ENCODE measurements at places on chromosomes 6 and 20.

DNA sequence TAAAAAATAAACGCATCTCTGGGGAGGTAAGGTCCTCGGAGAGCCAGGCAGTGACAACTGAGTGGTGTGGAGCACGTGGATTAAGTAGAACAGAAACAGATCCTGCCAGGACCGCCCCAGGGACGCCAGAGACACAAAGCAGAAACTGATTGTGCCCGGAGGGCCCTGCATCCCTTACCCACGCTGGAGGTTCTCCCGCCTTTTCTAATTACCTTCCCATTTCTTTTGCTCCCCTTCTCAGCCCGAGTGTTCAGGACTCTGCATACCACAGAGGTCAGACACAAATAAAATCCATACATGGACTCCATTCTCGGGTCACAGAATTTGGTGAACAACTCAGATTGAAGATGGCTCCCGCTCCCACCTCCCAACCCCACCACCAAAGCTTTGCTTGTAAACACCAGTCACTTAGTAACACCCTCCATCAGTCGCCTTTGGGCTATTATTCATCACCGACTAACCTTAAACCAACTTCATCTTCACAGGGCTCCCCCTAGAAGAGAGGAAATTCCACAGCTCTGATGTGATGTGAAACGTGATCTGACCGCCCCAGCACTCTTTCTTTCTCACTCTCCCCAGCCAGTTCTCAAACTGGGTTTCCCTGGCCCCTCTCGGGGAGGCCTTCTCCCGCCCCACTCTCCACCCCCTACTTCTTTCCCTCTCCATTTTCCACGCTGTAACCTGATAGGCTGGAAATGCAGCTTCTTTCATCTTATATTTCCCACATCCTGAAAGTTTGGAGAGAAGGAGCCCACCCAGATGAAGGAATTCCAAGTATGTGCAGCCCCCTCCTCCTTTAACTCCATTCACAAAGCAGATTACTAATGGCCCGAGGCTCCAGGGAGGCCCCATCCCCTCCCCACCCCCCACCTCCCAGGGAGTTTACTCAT is 32.5 kb upstream of the PIM1 start:
- no peak for DNase-seq

DNA sequence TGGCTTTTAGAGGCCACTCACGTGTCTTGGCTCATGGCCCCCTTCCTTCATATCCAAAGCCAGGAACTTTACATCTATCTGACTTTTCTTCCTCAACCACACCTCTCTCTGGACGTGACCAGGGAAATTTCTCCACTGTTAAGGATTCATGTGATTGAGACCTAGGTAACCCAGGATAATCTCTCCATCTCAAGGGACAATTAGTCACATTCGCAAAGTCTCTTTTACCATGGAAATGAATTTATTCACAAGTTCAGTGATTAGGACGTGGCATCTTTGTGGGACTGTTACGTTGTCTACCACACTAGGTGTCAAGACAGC is 227.5 kb upstream of the RAB32 start:
- no peak for DNase-seq

GRCh38 chr6:158038291-158039177 is 56.9 kb downstream of the SYNJ2 start:
- no peak for DNase-seq

DNA sequence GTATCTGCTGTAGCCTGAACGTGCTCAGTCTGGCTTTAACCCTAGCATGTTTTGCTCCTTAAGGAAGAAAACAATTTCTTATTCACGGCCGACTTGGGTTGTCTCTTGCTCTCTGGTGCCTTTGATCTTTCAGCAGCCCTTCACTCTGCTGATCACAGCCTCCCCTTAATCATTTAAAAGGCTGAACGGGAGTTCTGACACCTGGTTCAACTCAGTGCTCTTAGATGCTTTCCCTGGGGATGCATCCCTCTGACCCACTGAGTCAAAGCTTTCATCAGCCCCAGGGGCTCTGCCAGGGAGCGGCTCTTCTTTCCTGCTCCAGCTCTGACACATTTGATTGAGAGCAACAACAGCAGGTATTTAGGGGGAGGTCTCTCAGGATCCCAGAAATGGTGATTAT is 79.0 kb upstream of the FYN start:
- DNase-seq, result no peak

GRCh38 chr20:25314497-25315417 is 66.9 kb downstream of the PYGB start:
- DNase-seq, result no peak

GRCh38 chr6:7562769-7563168 is 21.3 kb downstream of the DSP start:
- DNase-seq, result no peak

- DNase-seq, result no peak
These were observed 40.9 kb downstream of the CDH22 start for GRCh38 chr20:46267108-46268105.

DNA sequence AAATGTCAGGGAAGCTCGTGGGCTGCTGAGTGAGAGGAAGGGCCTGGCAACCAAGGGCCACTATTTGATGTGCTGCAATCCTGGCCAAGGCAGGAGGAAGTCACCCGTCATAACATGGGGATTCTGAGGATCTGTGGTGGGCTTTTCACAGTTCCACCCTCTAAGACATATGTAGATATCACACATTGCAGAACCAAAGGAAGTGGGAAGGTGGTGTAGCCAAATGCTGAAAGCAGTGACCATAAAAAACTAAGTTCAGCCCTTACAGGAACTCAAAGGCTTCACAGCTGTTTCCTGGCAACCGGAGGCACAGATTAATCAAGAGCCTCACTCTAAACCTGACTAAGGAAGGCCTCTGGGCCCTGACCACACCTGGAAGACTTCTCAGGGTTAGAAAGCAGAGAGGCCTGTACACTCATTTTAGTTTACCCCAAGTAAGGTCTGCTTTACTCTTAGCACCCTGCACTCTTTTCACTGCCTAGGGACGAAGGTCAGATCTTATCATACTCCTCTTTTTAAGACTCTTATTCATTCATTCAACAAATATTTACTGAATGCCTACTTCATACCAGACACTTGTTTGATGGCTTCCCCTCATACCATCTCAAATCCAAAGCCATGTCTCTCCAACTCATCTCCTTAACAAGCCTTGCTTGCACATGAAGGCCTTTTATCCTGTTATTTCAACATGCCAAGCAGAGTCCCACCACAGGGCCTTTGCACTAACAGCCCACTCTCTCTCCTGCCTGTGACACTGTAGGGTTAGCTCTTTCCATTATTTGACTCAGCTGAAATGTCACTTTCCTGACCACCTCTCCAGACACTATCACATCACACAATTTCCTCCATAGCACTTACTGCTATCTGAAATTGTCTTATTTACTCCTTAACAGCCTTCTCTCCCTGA is 2.6 kb downstream of the UBE2V1 start:
- peak; percentile 83 for DNase-seq

GRCh38 chr6:115131709-115132490 is 789.1 kb upstream of the HS3ST5 start:
- no peak for DNase-seq

DNA sequence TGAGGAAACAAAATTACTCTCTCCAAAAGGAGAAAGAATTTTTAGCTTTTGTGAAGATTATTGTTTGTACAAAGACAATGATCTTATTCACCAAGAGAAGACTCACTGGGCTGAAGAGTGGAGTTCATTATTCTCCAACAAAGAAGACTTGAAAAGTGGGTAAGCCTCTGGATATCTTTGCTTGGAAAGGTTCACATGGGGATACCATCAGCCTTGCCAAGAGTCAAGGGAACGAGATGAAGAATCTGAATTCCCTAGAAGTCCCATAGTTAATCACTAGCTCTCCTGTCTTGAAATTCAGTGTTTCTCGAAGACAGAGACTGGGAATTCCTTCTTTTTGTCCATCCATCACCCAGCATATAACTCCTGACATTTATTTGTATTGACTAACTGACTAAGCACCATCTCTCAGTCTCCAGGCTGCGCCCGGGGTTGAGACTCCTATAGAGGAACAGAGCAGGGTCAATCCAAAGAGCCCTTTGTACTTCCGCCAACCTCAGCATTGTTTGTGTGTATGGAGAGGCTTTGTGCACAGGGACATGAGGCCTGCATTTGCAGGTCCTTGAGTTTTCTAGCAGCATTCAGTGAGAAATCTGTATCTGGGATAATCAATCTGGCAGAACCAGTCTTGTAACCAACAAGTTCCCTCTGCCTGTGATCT is 461.9 kb downstream of the KIF16B start:
- no peak for DNase-seq

DNA sequence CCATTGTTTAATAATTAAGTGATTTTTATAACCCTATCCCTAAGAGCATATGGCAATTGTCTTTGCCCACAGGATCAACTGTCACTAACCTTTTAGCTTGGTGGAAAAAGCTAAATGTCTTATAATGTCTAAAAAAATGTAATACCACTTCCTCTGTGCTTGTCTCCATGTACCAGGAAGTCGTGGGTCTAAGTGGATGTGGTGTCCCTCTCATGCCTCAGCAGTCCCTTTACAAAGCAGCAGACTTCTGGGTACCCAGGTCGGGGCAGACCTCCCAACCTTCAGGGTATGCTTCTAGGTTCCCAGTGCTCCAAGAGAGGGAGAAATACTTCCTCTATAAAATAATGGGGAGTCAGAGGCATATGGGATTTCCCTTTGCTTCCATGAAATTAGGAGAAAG is 74.7 kb downstream of the ZHX3 start:
- DNase-seq, result no peak

GRCh38 chr20:5146099-5146668 is 19.4 kb downstream of the CDS2 start:
- DNase-seq, result no peak

DNA sequence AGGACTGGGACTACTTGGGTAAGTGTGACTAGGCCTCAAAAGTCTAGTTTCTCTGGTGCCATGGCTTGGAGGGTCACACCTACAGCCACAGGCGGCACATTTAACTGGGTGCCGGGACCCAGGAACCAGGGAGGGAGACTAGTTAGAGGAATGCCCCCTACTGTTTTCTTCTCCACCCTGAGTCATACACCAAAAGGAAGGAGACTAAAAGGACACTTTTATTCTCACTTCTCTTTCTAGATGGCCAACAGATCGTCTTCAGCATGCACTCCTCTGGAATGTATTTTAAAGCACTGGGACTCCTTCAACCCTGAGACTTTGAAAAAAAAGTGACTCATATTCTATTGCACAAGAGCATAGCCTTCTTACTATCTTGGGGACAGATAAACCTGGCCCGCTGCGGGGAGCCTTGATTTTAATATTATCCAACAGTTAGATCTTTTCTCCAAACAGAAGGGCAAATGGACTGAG is 33.4 kb downstream of the PLN start:
- DNase-seq, result no peak

GRCh38 chr6:156420172-156420993 is 356.8 kb upstream of the ARID1B start:
- no peak for DNase-seq

- DNase-seq, result no peak
These were observed 501.1 kb downstream of the PTPRT start for GRCh38 chr20:42688576-42688975.

- DNase-seq, result no peak
These were observed 81.4 kb downstream of the SOBP start for GRCh38 chr6:107571354-107571753.

DNA sequence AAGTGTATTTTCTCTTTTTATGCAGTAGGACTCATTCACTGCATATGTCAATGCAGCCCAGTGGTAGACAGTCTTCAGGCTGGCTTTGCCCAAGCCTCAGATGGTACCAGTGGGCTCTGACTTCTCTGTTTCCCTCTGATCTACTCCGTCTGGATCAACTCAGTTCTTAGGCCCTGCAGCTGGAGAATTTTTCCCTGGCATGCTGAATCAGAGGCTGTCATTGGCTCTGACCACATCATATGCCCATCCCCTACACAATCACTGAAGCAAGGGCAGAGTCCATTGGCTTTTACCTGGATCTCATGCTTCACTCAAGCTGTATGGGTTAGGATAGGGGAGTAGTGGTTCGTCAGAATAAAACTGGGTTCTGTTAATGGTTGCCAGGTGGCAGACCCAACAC is 57.8 kb downstream of the KIZ start:
- no peak for DNase-seq

DNA sequence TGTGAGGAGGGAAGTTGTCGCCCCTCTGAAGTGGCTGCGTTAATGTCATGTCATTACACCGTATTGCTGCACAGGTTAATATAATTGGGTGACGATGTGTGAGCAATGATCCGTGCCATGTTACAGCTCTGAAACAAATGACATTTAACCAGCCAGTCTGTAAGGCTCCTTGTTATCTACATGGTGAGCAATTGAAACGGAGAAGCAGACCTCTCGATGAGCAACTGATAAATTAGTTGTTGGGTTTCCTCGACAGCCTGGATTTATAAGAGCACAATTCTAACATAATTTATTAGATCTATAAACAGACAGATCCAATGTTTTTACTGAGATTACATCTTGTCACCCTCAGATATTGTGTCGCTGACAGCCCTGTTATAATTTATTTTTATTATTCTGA is 49.9 kb upstream of the MAFB start:
- DNase-seq, result no peak

- peak; percentile 10 for DNase-seq
These were observed 139.1 kb downstream of the KIF16B start for GRCh38 chr20:16434062-16434664.

GRCh38 chr6:118660218-118660569 is 8.8 kb upstream of the CEP85L start:
- DNase-seq, result no peak

DNA sequence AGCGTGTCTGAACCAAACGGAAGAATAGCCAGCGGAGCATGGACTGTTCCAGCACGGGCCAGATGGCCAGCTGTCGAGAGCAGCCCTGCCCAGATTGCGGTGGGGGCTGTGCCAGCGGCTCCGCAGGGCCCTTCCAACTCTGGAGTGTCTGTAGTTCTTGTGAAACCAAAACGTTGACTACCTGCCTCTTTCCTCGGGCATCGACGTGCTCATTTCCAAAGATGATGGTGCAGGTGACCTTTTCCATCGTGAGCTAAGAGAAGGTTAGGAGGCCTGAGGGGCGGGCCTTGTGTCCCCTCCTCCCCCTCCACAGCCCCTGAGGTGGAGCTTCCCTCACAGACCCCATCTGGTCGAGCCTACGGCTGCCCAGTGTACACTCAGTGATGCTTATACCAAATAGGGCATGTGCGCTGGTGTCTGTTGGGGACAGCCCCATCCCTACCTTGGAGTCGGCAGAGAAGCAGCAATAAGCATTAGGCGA is 12.9 kb upstream of the C20orf144 start:
- no peak for DNase-seq

DNA sequence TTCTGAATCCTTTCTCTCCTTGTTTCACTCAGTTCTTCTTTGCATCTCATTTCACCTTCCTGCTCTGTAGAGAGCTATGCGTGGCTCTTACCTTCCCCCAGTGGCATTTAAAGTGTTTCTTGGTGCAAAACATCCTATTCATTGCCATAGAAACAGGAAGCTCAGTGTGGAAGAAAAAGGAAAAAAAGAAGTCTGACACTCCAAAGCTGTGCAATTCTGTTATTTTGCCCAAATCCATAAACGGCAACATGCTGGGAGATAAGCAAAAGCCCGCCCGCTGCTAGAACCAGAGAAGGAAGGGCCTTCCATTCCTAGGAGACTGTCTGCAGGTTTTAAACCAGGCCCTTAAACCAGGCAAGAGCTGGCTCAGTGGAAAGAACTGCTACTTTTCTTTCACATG is 247.1 kb downstream of the HIVEP2 start:
- DNase-seq, result no peak

GRCh38 chr20:34567892-34568865 is 9.7 kb downstream of the MAP1LC3A start:
- no peak for DNase-seq

All from KG1 (cell line).